Stimulated activated naive CD8-positive, alpha-beta T cell treated with anti-CD3 and anti-CD28 coated beads, Interleukin-15, amount 100 ng/mL, for 72 hours (primary cell): ENCODE measurements at places on chromosomes 4 and X.

- no peak for DNase-seq
Measured at GRCh38 chr4:86443495-86443894, 83.6 kb upstream of the MAPK10 start.

DNA sequence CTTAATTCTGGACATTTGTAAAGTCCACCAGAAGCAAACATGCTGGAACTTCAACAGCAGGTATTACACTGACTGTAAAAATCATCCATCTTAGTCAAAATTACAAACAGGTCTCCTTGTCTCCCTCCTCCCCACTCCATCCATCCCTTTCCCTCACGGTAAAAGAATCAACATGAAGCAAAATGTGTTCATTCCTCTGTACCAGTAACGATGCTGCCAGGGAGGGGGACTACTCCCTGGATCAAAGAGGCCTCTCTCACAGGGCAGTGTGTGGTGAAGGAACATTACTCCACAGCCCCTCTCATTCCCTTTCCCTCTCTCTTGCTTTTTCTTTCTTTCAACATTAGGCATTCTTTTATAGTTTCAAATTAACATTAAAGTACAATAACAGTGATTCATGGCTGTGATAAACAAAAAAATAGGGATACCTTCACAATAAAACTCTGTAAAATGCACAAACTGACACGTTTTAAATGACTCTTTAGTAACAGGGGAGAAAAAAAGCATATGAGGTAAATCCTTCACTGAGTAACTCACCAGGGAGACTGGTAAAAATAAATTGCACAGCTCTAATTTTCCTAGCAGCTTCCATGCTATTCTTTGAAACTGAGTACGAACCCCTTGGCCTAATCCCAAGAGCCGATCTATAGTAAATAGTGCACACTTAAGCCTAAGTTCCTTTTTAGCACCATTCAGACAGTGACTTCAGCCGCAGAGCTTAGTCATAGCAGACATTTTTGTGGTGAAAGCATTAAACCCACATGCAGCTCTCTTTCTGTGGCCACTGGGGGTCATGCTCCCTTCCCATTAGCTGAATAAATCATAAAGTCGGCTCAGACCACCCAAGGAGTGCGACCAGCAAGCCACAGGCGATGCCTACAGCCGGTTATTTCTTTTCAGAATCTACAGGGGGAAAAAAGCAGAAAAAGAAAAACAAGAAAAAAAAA lies 215.6 kb upstream of the GYPA start:
- peak; percentile 9 for DNase-seq

- DNase-seq = no peak
Measured at GRCh38 chr4:113382704-113383103, 333.3 kb downstream of the ANK2 start.

- DNase-seq = no peak
Measured at GRCh38 chrX:119622356-119623232, 16.4 kb upstream of the NKRF start.

GRCh38 chrX:132488819-132489577 lies at the start of gene MBNL3:
Gene MBNL3 (minus strand): TSS chrX:132489038. CDS start chrX:132439611, 49,427 bp downstream.
- peak; percentile 66 for DNase-seq

GRCh38 chr4:156481845-156482244 lies 489.8 kb downstream of the PDGFC start:
- DNase-seq = no peak

DNA sequence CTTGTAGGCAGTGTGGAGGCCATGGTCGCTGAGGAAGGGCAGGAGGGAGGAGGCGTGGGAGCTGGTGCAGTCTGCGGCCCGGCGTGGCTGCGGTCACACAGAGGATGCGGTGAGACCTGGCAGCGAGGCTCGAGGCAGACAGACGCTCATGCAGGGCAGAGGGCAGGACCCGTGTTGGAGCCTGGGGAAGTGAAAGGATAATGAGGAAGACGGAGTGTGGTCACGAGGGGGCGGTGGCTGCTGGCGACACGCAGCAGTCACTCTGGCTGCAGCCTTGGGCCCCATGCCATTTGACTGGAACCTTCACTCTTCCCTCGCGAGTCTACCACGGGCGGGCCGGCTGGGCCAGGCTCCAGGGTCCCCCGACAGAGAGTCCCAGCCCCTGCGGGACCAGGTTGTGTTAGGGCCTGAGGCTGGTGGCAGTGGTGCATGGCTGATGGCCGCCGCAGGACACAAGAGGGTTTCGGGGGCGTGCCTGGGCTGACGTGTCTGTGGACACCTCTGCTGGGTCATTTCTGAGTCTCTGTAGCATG lies 68.8 kb upstream of the HGFAC start:
- DNase-seq = no peak

DNA sequence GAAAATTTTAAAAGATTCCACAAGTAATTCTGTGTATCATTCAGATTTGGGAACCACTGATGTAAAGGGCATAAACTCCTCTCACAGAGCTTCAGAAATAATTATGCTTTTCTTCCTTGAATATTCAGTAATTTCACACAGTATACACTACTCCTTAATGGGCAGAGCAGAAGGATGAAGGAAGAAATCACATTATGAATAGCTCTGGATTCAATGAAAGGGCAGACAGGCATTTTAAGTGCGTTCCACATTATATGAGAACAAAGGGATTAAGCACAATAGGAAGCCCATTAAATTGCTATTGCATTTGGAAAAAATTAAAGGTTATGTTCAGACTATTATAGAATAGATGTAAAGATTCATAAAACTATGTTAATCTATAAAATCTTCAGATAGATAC lies 142.6 kb downstream of the PDHA2 start:
- DNase-seq = no peak

GRCh38 chr4:105147553-105148161 lies 981 bp downstream of the TET2 start:
- peak; percentile 21 for DNase-seq

DNA sequence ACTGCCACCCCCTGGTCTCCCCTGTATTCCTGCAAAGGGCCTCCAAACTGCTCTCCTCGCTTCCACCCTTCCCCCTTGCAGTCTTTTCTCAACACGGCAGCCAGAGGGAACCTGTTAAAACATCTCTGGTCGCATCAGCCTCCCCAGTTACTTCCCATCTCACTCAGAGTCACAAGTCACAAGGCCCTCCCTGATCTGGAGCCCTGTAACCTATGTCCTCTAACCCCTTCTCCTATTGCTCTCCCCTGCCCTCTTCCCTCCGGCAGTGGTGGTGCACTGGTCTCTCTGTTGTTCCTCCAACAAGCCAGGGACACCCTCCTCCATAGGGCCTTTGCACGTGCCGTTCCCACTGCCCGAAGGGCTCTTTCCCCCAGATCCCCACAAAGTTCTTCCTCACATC lies 73.2 kb downstream of the SH3KBP1 start:
- DNase-seq = no peak

GRCh38 chr4:167428156-167428555 lies 193.9 kb upstream of the SPOCK3 start:
- no peak for DNase-seq

- no peak for DNase-seq
Measured at GRCh38 chr4:157226035-157226434, 5.5 kb downstream of the GRIA2 start.

GRCh38 chrX:30246769-30247489 lies at the start of gene MAGEB1:
Gene MAGEB1 (plus strand): TSS chrX:30247146. CDS start chrX:30250494, 3,348 bp downstream.
- no peak for DNase-seq

DNA sequence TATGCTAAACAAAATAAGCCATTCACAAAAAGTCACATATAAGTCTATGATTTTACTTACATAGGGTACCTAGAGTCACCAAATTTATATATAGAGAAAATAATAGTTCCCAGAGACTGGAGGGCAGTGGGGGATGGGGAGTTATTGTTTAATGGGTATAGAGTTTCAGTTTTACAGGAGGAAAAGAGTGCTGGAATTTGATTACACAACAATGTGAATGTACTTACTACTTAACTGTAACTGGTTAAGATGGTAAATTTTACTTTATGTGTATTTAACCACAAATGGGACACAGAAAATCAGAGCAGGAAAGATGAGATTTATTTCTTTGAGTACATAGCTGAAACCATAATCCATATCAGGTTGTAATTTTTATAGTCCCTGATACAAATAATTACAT lies 144.4 kb downstream of the TMA16 start:
- no peak for DNase-seq

DNA sequence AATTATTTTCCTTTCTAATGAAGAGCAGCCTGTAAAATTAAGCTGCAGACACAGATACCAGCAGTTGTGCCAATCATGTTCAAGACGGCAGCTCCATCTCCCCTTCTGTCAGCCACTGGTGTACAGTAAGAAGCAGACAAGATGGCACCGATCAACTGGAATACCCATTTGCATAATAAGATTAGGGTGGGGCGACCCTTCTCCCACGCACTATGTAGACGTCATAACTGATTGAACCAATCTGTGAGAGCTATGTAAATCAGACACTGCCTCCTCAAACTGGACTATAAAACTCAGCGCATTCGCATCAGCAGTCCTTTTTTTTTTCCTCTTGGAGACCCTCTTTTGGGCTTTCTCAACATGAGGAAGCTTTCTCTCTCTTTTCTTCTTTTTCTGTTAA lies 40.4 kb upstream of the INTS6L start:
- no peak for DNase-seq

GRCh38 chr4:168440442-168441264 lies 39.6 kb downstream of the DDX60L start:
- DNase-seq = no peak

- no peak for DNase-seq
Measured at GRCh38 chrX:69110116-69110530, 55.1 kb downstream of the PJA1 start.

DNA sequence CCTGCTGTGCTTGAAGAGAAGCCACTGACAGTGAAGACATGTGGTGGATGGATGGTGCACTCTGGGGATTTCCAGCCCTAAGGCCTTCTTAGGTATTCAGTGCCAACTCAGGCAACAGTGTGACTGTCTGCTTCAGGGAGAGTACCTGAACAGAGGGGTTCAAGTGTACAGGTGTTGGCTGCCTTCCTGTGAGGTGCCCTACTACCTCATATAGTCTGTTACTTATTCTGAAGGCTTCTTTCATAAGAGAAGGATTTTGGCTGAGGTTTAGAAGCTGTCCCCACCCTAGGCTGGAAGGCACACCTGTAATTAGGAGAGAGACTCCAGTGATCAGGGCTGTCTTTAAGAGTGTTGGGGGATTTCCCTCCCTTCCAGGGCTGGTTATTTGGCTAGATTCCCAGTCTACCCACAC lies 1.8 kb downstream of the FTHL17 start:
- DNase-seq = peak; percentile 41

GRCh38 chrX:1477801-1478458 lies 25.2 kb upstream of the ASMTL start:
- no peak for DNase-seq

DNA sequence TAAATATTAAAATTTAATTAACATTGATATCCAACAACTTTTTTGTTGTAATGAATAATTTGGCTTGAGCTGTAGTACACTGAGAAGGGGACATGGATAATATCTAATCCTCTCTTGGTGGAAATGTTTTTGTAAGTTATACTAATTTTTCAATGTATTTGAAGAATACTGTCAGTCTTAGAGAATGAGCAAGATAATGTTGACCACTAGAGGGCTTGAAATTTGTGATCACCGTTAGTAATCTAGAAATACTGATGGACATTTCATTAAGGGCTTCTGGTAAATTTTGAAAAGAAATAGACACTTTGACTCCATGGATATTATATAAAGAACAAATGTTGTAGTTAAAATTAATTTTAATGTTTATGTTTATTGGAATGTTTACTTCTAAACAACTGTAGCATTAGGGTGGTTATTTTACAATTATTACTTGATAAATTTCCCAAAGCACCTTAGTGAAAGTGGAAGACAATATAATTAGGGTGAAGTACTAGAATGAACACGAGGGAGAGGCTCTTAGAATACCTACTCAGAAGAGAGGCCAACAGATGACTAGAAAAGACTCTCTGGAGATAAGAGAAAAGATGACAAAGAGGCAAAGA lies 20.0 kb upstream of the CAMK2D start:
- DNase-seq = no peak

GRCh38 chr4:25551605-25552004 lies 104.0 kb upstream of the SLC34A2 start:
- no peak for DNase-seq

DNA sequence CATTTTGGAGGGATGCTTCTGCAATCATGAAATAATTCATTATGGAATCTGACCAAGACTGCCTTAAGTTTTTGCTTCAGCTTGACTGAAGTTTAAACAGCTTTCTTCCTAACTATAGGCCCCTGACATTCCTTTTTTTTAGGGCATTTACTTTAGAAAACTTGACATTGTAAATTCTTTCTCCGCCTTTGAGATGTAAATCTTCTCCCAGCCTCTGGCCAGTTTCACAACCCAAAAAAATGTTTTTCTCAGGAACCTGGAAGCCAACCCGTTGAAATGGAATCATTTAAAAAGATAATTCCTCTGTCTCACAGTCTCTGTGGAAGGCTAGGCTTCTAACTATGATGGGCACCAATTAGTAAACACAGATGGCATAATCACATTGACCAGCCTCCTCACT lies 710.4 kb upstream of the PABPC4L start:
- DNase-seq = no peak

DNA sequence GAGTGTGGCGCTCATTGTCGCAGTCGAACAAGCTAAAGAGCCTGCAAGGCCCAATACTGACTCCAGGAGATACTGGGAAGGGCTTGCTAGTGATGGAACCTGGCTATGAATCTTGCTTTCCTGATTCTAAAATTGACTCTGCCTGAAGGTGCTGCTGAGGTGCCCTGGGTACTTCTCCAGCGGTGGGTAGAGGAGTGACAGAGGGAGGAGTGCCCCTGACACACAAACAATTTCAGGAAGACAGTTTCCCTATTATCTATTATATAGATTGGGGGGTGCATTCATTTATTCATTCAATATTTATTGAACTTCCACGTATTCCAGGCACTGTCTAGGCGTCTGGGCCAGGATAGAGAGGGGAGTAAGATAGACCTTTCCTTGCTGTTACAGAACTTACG lies 339.2 kb upstream of the GATB start:
- no peak for DNase-seq

DNA sequence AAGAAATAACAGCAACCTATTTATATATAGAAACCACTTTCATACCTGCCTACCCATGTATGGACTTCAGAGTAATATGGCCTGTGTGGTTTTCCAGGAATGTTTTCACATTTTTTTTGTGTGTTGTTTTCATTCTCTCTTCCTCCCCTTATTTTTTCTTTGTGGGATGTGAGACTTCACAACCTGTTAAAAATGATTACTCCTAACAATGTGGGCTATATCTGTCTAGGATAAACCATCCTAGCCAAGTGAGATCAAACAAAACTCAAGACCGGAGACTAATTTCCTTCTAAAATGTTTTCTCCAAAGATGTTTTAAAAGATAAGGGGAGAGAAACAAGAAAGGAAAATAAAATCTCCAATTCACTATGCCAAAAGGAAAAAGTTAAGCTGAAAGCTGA lies 106.1 kb upstream of the DIPK2B start:
- no peak for DNase-seq
